ENCODE measurements at places on chromosomes 4 and X.

- DNase-seq: no peak
Measured at GRCh38 chrX:40402831-40403533, 177.8 kb upstream of the ATP6AP2 start.

- no peak for DNase-seq
Measured at GRCh38 chr4:64780664-64781063, 371.4 kb upstream of the TECRL start.

DNA sequence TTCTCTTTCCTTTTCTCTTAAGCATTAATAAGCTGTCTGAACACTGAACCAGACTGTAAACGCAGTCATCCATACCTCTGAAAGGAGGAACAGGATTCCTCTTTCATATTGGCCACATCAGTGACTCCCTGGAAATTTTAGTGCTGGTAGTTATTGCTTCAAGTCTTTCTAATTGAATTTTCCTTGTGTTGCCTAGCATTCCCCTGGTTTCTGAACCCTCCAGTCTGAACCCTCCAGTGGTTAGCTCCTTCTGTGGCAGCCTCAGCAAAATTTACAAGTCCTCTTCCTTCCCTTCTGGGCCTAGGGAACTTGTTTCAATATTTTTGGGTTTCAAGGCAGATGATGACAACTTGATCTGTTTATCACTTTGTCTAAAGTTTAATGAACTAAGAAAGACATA is 7.9 kb downstream of the SPARCL1 start:
- DNase-seq: no peak

GRCh38 chr4:102218656-102219055 is 126.6 kb downstream of the SLC39A8 start:
- DNase-seq: no peak

DNA sequence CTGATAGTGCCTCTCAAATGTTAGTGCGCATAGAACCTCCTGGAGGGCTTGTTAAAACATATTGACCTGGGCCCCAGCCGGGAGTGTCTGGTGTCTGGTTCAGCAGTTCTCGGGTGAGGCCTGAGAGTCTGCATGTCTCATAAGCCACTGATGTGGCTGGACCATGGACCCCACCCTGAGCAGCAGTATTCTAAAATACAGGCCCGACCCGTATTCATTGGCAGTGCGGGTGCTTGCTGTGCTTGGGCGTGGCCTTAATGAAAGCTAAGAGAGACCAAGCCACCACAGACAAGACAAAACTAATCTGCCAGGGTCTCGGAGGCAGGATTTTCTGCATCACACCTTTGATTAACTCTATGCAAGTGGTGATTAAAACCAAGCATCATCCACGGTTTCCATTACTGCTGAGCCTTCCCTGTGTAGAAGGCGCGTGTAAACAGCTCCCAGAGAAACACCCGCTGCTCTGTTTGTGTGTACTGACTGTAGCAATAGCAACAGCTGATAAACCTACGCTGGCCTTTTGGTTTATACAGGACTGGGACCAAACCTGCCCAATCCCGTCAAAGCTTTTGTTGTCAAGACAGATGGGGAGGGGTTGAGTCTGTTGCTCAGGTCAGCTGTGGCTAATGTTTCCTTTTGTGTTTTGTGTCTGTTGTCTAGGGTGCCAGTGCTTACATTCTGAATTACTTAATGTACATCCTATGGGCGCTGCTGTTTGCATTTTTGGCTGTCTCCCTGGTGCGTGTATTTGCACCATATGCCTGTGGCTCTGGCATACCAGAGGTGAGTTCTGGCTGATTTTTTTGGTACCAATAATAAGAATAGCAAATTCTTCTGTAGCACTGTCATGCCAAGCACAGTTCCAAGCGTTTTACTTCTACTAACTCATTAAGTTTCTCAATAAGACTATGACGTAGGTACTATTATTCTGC is 40.8 kb downstream of the CLCN4 start:
- DNase-seq: no peak

- no peak for DNase-seq
Measured at GRCh38 chrX:68944211-68944610, 115.4 kb downstream of the EFNB1 start.

DNA sequence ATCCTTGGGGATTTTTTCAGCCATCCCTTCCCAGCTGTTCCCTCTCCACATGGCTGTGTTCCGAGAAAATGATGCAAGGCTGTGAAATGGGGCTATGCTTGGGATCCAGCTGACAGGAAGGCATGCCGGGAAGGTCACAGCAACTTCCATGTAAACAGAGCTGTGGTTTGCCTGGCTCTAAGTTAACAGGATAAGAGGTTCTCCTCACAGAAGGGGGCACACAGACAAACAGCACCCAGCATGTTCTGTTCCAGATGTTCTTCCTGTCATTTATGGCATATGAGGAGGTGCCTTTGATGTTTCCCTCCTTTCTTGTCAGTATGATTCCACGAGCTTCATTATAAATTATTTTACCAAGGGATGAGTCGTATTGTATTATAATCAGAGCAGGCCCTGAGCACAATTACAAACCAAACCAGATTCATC is 220.7 kb downstream of the ANTXR2 start:
- no peak for DNase-seq

DNA sequence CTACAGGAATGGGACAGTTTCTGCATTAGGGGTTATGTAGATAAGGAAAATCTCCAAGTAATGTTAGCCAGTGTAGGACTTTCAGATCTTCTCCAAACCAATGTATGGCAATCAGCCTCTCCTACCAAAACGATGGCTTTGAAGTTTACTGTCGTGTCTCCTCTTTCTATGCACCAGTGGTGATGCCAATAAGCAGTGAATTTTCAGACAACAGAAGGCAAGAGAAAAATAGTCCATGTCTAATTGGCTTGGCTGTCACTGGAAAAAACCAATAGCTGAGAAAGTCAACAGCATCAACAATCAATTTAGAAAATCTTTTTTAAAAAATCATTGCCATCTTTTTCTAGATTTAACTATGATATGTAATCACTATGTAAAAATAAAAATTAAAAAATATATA is 35.0 kb downstream of the LIMCH1 start:
- no peak for DNase-seq

DNA sequence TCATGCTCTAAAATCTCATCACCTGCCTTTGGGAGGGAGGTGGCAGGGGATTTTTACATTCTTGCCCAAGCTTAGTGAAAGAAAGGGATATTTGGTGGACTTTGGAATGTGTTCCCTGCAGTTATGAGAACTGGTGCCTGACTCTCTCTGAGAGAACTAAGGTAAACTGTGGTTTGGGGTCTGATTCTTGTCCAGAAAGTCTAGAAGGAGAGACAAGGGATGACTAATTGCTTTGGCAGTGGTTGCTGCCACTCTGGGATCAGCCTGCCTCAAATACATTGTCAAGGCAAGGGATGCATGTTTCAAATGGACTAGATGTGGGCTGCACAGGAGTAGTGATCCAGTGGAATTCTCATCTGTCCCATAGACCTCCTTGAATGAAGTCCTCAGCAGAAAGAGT is 115.2 kb downstream of the DDIT4L start:
- no peak for DNase-seq

All from T-helper 17 cell (primary cell).